Effector CD4-positive, alpha-beta T cell (primary cell): ENCODE measurements at places on chromosomes 7 and 10.
A peak's percentile ranks its signal among the peaks of the same experiment; 100 is the strongest.

DNA sequence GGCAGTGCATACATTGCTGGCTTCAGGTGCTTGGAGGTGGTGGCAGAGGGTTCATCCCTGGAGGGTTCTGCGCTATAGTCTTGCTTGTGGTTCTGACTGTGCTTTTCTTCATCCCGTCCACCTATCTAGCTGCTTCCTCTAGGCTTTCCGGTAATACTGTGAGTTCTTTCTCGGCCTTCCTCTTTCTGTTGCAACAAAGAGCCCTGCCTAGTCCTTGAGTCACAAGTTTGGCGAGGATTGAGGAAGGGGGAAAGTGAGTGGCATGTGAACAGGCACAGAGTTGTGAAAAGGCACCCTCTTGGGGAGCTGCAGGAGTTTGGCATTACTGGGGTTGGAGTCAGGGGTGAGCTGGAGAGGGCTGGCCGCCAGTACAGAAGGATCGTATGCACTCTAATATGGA is 123.0 kb downstream of the SH2D4B start:
- DNase-seq = no peak

- DNase-seq = no peak
Observed at GRCh38 chr7:101688995-101689907, 60.2 kb upstream of the MYL10 start.

DNA sequence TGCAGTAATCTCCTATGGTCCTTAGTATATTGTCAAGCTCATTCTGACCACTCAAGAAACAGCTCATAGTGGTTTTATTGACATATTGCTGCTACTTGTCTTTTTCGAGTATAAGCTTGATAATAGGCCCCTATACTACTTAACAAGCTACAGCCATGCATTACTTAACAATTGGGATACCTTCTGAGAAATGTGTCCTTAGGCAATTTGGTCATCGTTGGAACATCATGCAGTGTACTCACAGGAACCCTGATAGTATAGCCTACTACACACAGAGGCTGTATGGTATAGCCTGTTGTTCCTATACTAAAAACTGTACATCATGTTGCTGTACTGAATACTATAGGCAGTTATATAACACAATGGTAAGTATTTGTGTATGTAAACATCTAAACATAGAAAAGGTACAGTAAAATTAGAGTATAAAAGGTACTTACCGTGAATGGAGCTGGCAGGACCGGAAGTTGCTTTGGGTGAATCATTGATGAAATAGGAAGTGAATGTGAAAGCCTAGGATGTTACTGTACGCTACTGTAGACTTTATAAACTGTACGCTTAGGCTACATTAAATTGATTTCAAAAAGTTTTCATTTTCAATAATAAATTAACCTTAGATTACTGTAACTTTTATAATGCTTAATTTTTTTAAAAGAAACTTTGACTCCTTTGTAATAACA is 160.9 kb downstream of the LRRC4 start:
- no peak for DNase-seq

GRCh38 chr10:77865580-77866324 is 60.8 kb downstream of the DLG5 start:
- DNase-seq = no peak

DNA sequence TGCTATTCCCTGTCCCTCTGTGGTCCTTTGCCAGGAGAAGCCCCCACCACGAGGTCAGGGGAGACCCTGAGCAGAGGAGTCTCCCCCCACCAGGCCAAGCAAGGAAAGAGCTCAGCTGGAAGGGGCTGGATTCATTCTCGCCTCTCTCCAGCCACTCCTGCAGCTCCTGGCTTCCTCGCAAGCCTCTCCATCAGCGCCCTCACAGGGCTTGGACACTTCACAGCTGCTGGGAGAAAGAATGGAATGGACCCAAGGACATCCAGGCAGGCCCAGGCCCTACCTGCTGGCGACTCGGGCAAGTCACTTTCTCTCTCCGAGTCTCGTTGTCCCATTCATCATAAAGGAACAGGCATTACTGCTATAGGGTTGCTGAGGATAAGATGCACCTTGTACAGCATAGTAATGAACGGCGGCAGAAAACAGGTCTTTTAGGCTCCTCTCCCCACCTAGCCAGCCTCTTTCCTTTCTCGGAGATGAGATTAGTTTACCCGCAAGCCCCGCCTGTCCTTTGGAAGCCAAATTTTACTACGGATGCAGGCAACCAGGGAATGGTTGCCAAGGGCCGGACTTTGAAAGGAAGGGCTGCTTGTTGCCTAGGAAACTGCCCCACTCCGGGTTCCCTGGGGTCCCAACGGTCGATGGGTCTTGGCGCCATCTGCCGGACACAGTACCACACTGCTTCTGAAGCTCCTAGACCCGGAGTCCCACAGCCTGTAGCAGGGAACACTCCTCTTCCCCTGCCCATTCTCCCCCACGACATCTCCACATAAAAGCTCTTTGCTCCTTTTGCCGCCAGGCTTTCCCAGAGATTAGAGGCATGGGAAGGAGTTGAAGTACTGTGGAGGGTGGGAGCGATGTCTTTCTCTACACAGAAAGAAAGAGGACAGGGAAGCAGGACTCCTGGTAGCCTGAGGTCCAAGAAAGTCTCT is 22.3 kb downstream of the IMPDH1 start:
- DNase-seq = peak; percentile 54
